ENCODE measurements at places on chromosomes 12 and 14.

GRCh38 chr12:110677982-110678381 lies 10.9 kb downstream of the HVCN1 start:
- DNase-seq: no peak

- no peak for DNase-seq
These were observed 53.2 kb upstream of the ESRRB start for GRCh38 chr14:76322594-76323220.

DNA sequence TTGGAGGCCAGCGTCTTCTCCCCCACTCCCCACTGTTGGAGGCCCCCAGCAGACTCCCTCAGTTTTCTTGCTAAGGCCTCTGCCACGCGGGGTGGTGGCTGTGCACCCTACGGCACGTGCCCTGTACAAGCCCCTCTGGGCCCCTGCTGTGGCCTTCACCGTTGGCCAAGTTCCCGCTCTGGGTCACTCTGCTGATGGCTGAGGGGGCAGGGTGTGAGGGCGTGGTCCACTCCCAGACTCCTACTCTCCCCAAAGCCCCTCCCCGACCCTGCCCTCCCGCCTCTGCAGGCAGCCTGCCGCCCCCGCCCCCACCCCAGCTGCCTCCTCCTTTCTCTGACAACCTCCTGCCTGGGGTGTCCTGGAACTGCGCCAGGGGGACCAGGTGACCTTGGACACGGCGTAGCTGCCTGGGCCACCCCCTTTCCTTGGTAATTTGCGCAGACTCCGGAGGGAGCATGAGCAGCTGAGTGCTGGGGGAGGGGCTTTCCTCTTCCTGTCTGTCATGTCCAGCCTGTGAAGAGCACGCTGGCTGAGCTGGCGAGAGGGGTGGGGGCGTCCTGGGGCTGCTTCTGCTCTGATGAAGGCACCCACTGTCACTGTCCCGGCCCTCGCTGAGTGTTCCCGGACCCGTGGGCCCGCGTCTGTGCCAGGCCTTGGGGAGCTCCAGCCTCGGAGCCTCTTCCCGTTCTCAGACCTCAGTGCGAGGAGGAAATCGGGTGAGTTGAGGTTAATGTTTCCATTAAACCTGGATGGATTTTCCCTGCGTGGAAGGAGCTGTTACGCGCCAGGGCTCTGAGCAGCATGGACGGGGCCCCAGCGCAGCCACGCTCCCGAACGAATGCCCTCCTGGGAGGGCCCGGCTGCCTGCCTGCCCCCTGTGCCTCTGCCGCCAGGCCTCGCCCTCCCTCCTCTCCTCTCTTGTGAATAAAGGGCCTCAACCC lies 85.0 kb downstream of the KIF26A start:
- DNase-seq: no peak

GRCh38 chr12:53617700-53618099 lies 8.5 kb downstream of the ATF7 start:
- DNase-seq: no peak

- DNase-seq: no peak
These were observed 387.8 kb upstream of the RPL10L start for GRCh38 chr14:47039336-47039735.

- DNase-seq: no peak
These were observed 118.8 kb downstream of the TSPAN9 start for GRCh38 chr12:3195859-3196483.

DNA sequence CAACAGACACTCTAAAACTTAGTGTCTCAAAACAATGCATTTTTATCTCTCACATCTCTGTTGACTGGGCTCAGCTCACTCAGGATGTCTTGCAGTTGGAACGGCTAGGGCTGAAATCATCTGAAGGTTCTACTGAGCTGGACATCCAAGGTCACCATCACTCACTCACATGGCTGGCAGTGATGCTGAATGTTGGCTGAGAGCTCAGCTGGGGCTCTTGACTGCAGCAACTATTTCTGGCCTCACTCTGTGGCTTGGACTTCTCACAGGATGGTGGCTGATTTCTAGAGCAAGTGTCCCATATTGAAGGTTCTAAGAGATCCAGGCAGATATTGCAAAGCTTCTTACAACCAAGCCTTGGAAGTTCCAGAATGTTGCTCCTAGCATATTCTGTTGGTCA lies 166.5 kb downstream of the ZFP36L1 start:
- DNase-seq: no peak

GRCh38 chr12:52643233-52644077 lies 8.6 kb downstream of the KRT2 start:
- no peak for DNase-seq

DNA sequence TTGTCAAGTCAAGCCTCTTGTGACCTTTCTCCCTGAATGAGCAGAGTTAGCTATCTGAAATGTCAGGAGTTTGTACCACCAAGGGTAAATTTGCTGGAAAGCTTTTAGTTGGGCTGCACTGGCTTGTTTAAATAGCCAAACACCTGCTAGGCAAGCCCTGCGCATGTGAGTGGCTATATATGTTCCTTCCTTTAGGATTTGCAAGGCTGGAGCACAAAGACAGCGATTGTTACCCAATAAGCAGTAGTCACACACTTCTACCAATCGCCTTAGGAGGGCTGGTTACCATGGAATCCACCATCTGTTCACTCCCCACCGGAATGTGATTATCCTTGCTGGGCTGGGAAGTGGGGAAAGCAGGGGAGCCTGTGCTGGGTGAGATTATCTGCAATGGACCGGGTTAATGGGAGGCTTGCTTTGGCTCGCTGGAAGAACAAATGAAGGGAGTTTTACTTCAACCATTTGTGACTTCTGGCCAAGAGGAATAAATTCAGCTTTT lies 102.5 kb downstream of the FGD4 start:
- DNase-seq: no peak

All from 8988T (cell line).